ENCODE measurements at places on chromosomes 16 and 17.
A peak's percentile ranks its signal among the peaks of the same experiment; 100 is the strongest.

- DNase-seq, result no peak
Measured at GRCh38 chr16:75258807-75259141, 7.3 kb upstream of the BCAR1 start.

GRCh38 chr16:53864819-53865493 lies 161.0 kb downstream of the FTO start:
- no peak for DNase-seq

DNA sequence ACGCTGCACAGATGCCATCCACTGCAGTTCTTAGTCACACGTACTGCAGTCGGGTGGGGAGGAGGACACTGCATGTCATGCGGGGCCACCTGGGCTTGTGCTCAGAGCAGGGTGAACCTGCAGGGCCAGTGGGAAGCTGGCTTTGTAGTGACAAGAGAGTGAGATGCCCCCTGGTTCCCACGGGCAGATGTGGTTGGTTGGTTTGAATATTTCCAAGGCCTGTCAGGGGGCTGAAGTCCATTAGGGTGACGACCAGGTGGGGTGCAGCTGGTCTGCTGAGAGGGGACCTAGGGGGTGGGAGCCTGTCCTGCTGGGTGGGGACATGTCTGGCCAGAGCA lies 14.3 kb downstream of the ZNF213 start:
- DNase-seq, result no peak

- DNase-seq, result peak; percentile 90
Measured at GRCh38 chr16:29811896-29812665, at the start of gene PRRT2. Gene PRRT2, plus strand, starts transcription at chr16:29812193. Its CDS starts 862 bp downstream, at chr16:29813055.

DNA sequence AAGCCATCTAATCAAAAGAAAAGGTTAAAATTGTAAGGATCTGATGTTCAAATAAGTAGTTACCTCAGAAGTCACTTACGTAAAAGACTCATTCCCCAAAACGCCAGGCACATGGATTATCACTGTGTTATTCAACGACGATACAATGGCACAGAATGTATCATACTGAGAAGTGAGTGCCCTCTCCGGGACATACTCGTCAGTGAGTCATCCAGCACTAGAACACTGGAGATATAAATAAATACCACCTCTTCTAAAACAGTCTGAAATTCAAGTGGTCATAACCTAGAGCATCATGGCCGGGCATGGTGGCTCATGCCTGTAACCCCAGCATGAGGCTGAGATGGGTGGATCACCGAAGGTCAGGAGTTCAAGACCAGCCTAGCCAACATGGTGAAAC lies 24.9 kb downstream of the USP31 start:
- DNase-seq, result no peak

DNA sequence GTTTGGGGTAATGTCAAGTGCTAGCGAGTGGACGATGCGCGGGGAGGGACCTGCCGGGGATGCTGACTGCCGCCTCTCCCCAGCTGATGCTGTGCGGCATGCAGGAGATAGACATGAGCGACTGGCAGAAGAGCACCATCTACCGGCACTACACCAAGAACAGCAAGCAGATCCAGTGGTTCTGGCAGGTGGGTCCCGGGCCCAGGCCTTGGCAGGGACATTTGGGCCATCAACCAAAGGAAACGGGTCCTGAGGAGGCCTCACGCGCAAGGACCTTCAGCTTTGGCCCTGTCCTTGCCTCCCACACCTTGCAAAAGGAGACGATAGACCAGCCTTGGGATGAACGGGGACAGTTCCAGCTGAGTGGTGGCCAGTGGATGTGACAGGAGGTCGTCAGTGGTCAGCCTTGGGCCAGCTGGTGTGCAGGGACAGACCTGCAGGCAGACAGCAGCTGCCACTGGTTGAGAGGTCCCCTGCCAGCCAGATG lies 13.6 kb upstream of the CLEC18A start:
- DNase-seq, result peak; percentile 85

- DNase-seq, result no peak
Measured at GRCh38 chr17:49817993-49818392, 29.5 kb downstream of the KAT7 start.

- no peak for DNase-seq
Measured at GRCh38 chr17:64192589-64192988, 62.6 kb upstream of the ERN1 start.

DNA sequence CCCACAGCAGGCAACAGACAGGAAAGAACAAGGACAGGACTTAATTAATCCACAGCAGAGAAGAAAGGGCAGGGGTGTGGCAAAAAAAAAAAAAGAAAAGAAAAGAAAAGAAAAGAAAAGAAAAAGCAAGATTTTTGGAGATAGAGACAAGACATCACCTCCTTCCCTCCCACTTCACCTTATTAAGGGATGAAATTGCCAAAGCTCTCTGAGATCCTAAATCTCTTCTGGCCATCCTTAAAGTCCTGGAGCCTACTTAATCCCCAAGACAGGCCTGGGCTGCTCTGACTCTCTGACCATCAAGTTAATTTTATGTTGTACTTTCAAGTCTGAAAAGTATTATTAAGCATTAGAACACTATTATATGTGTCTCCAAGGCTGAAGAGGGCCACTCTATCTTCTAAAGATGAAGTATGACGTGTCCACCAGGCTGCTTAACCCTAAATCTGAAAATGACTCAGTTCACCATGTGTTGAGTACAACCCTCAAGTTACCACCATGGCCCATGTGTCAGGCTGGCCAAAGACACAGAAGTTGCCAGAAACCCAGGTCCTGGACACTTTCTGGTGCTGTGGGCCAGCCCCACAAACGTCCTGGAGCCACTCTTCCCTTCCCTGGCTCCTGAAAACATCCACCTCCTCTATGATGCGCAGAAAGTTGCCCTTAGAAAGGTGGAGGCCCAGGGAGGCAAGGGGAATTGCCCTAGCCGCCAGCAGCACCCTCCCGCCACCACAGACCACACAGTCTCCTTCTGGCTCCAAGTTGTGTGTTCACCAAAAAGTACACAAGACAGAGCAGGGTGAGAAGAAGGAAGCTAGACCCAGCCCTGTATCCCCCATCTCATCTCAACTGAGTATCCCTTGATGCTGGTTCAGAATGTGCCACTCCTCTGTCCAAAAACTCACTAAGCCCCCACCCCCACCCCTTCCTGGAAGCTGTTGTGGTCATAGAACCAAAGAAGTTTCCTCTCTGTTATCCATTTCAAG lies 2.7 kb downstream of the SOCS1 start:
- no peak for DNase-seq

- peak; percentile 26 for DNase-seq
Measured at GRCh38 chr17:3896108-3896967, 3.5 kb upstream of the CAMKK1 start.

DNA sequence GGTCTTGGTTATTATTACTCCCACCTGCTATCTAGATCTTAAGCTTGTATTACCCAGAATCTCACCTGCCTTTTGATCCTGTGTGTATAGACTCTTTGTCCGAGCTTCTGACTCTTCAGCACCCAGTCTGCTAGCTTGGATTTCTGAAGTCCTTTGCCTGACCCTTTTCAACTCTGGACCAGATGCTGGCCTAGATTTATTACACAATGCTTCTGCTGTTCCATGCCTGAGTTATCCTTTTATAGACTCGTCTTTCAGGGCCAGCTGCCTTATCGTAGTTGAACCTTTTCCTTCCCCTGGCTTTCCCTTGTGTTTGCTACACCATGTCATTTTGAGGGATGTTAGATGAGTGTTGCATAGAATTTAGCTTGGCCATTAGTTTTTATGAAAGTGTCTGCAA lies 32.6 kb downstream of the RHOT1 start:
- DNase-seq, result no peak

GRCh38 chr16:5206331-5206990 lies 108.9 kb upstream of the EEF2KMT start:
- DNase-seq, result no peak

DNA sequence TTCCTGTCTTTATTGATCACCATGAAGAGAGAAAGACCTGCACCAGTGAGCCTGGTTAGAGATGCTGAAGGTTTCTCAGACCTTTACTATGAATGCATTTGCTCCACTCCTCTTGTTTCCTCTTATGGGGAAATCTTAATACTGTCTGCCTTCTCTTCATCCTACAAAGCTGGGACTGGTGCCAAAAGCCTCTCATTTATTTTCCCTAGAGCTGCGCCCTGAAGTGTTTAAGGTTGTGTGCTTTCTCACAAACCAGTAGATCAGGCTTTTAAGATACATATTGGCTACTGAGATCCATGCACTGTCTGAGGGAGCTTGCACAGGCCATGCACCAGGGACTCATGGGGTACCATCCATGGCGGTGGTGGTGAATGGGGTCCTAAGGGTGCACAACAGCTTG lies 286.1 kb upstream of the PMFBP1 start:
- no peak for DNase-seq

- DNase-seq, result no peak
Measured at GRCh38 chr17:17084941-17085340, 42.7 kb downstream of the MPRIP start.

- no peak for DNase-seq
Measured at GRCh38 chr16:78096386-78096785, 3.1 kb upstream of the WWOX start.

- DNase-seq, result no peak
Measured at GRCh38 chr17:78839762-78840529, 668 bp downstream of the USP36 start.

GRCh38 chr16:79411805-79412204 lies 188.7 kb downstream of the MAF start:
- no peak for DNase-seq

- no peak for DNase-seq
Measured at GRCh38 chr16:64151990-64152767, 969.7 kb downstream of the CDH11 start.

DNA sequence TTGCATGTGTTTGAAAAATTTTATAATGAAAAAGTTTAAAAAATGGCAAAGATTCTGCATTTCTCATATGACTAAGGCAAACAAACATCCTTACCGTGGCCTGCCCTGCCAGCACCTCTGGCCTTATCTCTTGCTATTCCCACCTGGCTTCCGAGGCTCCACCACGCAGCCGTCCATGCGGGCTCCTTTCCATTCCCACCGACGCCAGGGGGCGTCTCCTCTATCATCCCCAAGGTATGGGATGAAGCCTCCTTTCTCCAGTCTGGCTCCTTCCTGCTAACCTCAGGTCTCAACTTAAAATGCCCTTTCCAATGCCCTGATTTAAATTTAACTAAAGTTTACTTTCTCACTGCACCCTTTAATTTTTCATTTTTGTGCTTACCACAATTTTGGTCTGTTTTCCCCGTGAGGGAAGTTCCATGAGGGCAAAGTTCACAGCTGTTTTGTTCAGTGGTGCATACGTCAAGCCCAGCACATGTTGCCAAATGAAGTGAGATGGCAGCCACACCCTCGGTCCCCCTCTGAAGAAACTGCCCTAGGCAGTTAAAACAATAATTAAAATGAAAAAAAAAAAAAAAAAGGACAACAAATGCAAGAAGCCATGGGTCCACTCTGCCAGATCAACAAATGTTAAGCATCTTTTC lies 13.3 kb upstream of the SDK2 start:
- no peak for DNase-seq

Measured in cerebellum (tissue), 4 donors.